CD4-positive, alpha-beta T cell treated with Interleukin-15 for 1 hour (primary cell): ENCODE measurements at places on chromosomes 6 and 20.

- DNase-seq: peak; percentile 64
These were observed 58.2 kb upstream of the IL20RA start for GRCh38 chr6:137102851-137103492.

DNA sequence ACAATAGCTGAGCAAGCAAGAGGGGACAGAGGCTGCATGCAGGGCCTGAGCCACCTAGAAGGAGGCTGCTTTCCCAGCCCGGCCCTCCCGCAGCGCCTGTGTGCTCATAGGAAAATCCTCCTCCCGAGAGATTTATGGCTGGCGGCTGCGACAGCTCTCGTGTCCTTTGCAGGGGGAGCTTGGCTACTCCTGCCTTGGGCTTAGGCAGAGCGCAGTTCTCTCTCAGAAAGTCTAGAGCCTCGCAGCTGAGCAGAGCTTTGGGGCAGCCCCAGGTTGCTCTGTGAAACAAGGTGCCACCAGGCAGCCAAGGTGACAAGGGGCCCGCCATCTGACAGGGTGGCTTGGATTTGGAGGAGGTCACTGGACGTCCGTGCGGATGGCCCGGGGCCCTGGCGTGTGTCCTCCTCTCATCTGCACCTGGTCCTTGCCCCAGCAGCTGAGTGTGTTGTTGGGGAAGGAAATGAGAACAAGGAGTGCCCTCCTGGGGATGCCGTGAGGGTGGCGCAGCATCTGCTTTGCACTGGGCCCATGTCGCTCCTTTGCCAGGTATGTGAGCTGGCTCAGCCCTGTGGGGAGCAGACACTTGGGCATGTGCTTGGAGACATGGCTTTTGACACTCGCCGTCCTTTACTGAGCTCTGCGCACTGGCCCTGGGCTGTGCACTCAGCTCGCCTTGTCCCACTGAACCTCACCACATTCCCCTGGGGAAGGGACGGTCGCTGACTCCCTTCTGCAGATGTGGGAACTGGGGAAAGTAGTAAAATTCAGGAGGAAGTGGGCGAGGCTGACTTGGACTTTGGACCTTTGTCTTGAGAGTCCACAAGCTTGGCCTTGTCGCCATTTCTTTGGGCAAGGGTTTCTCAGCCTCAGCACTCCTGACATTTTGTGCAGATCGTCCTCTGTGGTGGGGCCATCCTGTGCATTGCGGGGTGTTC lies 41.9 kb downstream of the EDN3 start:
- no peak for DNase-seq

- peak; percentile 47 for DNase-seq
These were observed 157.4 kb upstream of the ZNF217 start for GRCh38 chr20:53750827-53751619.

DNA sequence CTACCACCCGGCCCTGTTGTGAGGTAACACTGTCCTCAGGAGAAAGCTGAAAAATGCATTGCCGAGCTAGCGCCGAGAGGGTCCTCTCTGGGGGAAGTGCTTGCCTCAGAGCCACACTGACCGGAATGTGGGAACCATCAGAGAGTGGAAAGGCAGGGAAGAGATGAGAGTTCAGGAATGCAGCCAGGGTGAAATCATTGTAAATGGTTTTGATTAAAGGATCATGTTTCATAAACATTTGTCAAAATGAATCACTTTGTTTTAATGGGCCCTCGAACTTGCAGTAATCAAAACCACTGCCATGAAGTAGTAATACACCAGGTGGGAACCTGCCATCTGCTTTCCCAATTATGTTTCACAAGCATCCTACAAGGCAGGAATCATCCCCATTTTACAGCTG lies 16.9 kb upstream of the IL17F start:
- no peak for DNase-seq

DNA sequence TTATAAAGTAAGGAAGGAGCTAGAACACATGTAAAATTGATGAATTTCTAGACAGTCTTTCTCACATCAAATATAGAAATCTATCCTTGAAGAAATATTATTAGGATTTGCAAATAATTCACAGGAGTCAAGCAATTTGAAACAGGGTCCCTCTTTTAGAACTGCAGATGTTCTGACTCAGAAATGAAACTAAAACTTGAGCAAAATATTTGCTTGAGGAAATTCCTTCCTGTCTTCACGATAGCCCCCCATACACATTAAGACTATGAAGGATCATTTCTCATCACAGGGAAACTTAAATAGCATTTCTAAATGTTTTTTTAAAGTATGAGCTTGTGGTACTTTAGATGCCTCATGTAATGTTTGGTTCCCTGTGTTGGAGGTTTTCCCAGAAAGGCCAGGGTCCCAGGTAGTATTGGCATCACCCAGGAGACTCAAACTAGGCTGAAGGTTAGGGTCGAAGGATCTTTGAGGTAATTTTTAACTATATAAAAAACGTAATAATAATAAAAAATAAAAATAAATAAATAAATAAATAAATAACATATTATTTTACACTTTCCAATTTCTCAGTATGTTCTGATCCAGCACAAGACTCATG lies 144.0 kb upstream of the TBX18 start:
- DNase-seq: no peak

GRCh38 chr20:11905460-11906179 lies 12.1 kb upstream of the BTBD3 start:
- no peak for DNase-seq

GRCh38 chr6:87049779-87050178 lies 45.1 kb downstream of the CGA start:
- no peak for DNase-seq

GRCh38 chr6:41785689-41786450 lies 1.6 kb upstream of the TOMM6 start:
- no peak for DNase-seq

DNA sequence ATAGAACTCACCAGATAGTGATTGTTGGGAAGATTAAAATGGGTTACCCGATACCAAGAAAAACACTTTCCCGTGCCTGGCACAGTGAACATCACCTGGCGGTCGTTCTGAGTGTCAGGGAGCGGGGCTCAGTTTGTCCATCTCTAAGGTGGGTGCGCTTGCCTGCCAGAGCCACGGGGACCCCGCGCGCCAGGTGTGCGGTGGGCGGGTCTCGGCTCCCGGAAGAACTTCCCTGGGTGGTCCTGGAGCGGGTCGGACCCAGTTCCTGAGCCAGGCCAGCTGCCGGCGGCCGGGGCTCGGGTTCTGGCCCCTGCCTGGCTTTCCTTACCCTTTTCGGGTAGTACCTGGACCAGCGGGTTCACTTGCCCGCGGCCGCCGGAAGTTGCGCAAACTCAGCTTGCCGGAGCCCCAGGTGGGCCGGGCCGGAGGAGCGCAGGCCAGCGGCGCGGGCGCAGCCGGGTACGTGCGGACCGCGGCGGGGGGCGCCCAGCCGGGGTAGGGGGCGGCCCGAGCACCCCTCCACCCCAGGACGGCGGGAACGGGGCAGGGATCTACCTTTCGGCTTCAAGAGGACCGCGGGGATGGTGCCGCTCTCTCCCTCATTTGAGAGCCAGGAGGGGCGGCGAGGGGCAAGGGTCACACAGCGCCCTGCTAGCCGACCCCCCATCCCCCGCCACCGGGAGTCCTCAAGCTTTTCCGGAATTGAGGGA lies 7.5 kb downstream of the FAM110A start:
- no peak for DNase-seq

- no peak for DNase-seq
These were observed 132.7 kb downstream of the AGPAT4 start for GRCh38 chr6:161141173-161141572.

- DNase-seq: no peak
These were observed 913.0 kb downstream of the C6orf118 start for GRCh38 chr6:164396071-164397047.

DNA sequence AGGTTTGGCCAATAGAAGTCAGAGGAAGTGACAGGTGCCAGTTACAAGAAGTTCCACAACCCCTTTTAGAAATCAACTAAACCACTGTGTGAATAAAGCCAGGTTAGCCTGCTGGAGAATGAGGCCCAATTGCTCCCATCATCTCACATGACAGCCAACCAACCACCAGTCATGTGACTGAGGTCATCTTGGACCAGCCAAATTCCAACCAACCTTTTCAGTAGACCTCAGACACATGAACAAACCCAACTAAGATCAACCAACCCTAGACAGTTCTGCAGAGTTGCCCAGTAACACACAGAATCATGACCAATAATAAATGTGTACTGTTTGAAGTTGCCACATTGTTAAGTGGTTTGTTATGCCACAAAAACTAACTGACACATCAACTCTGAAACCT lies 44.6 kb upstream of the GGTLC1 start:
- DNase-seq: no peak

DNA sequence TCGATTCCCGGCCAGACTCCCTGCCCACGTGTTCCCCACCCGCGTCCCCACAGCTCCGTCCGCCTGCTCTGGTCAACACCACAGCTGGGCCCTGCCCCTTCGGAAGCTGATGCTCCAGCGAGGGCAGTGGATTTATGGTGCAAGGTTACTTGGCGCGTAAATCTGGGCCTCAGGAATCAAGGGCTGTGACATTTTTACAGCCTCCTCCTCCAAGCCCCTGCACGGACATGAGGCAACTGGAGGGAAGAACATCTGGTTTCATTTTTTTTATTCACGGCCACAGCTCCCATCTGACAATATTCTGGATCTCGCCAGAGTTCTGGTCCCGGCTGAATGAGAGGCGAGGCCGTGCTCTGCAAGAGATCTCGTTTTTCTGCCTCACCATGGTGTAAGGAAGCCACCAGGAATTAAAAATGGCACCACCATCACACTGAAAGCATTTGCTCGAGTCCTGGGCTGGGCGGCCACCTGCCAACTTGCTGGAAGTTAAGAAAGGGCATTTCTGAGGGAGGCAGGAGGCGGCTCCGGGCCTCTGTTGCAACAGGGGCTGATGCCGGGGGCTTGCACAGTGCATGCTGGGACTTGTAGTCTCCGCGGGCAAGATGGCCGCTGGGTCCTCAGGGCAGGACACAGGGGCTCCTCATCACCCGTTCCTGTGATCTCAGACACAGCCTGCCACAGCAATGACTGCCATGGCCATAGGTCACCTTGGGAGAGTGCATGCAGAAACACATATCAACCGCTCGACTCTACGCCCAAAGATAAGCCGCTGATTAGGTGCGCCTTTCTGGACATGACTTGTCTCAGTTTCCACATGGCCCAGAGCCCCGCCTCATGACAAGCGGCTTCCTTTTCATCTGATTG lies 148.5 kb downstream of the LY86 start:
- DNase-seq: no peak

GRCh38 chr6:96795481-96795880 lies 41.8 kb downstream of the GPR63 start:
- DNase-seq: no peak

GRCh38 chr6:3304500-3305215 lies 45.9 kb downstream of the PSMG4 start:
- no peak for DNase-seq

DNA sequence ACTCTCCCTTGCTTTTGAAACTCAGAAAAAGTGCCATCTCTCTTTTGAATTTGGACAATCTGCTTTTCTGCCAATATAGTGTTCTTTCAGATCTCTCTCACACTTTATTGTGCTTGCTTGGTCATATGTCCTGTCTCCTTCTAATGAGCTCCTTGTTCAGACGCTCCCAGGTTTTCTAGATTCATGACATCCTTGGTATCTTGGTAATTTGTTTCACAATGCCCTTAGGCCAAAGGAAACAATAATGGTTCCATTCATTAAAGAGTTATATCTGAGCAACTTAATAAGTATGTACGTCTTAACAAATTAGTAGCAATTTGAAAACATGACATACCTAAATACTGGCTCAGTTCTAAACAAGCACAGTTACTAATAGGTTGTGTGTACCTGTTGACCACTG lies 293.4 kb upstream of the SPTLC3 start:
- DNase-seq: no peak

GRCh38 chr20:62079166-62079565 lies 13.5 kb upstream of the TAF4 start:
- DNase-seq: no peak

DNA sequence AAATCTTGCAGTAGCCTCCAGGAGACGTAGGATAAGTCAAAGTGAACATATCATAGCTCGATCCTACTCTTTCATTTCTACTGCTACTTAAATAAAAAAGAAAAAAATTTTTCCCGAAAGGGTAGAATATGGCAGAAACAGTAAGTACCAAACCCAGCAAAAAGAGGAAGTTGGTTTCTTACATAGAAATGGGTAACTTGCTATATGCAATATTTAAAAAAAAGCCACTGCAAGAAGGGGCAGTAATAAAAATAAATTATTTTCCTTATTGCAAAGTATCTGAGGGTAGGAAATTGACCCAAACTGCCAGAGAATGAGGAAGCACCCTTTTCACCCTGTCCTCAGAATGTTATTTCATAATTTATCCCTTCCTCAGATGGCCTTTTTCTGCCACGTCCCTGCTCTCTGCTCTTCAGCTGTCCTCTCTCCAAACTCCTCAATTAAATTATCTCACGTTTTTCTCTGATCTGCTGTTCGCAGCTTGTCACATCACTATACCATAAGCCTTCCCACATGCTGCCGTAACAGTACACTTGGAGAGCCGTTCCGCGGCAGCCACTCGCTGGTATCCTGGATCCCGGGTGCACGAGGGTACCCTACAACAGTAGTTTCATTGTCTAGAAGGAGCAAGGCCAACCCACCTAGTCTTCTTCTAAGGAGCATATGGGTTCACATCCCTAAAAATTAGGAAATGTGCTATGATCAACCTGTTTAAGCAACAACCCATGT lies 149.6 kb downstream of the BACH2 start:
- no peak for DNase-seq

DNA sequence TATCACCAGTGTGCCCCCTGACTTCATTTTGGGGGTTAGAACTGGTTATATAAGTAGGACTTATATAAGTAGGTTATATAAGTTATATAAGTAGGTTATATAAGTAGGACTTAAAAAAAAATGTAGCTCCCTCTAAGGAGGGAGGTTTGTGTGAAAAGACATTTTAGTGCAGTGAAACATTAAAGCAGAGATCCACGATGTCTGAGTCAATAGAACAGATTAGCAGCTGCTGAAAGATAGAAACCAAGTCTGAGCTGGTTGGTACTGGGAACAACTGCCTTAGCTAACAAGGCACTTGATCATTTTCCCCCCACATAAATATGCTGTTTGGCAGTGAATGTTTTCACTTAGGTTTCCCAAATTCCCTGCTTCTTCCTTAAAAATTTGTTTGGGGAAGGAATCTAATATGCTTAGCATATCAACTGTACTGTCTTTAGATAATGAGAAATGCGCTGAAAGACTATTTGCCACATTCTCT lies 2.1 kb upstream of the RPS12 start:
- no peak for DNase-seq

DNA sequence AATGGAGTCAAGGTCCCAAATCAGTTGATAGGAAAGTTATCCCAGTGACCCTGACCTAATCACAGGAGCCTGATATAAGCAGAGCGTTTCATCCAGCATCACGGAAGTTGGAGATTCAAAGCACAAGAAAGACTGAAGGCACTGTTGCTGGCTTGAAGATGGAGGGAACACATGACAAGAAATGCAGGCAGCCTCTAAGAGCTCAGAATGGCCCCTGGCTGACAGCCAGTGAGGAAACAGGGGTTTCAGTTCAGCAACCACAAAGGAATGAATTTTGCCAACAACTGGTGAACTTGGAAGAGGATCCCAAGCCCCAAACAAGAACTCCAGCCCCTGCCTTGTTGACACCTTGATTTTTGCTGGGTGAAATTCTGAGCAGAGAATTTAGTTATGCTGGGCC lies 778.5 kb downstream of the MAFB start:
- DNase-seq: no peak
